ENCODE measurements at places on chromosomes 12 and 14.

DNA sequence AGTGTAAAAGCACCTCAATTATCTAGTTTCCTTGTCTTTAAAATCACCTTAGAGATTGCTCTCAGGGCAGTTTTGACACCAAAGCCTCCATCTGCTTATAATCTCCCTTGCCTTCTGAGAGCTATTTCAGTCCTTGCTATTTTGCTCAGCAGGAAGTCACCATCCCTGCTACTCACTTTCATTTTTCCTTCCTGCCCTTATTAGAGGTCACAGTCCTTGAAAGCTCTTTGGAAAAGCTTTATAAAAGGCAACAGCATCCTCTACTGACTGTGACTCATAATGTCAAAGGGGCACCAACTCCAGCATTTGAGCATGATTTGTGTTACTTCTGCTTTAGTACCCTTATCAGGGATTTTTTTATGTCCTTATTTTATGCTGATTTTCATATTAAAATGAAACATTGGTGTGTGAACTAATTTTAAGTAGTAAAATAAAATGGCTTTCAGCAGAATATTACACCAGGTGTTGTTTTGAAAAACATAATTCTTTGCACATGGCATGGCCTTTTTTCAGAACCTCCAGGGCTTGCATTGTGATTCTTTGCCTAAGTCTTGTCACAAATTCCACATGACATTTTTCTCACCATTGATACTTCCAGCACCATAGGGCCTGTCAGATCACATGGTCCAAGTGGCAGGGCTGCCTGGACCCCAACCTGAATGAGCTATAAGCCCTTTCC is 213.0 kb downstream of the ADAMTS20 start:
- peak; percentile 71 for DNase-seq

DNA sequence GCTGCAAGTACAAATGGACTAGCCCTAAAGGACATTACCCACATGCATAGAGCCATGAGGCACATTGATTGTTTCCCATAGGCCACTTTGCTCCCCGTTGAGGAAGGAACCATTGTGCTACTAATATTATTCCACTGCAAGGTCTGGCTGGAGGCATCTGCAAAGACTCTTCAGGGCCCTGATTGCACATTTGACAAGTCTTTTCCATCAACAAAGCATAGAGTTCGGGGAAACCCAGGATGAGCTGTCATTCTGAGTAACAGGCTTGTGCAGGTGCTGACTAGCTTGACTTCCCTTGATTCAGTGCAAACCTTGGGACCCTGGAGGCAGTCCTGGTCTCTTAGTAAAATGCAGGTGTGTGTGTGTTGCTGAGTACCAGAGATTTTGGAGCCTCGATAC is 73.8 kb downstream of the SUSD6 start:
- DNase-seq, result no peak

- DNase-seq, result no peak
Observed at GRCh38 chr12:123021688-123022604, 41.5 kb downstream of the ARL6IP4 start.

DNA sequence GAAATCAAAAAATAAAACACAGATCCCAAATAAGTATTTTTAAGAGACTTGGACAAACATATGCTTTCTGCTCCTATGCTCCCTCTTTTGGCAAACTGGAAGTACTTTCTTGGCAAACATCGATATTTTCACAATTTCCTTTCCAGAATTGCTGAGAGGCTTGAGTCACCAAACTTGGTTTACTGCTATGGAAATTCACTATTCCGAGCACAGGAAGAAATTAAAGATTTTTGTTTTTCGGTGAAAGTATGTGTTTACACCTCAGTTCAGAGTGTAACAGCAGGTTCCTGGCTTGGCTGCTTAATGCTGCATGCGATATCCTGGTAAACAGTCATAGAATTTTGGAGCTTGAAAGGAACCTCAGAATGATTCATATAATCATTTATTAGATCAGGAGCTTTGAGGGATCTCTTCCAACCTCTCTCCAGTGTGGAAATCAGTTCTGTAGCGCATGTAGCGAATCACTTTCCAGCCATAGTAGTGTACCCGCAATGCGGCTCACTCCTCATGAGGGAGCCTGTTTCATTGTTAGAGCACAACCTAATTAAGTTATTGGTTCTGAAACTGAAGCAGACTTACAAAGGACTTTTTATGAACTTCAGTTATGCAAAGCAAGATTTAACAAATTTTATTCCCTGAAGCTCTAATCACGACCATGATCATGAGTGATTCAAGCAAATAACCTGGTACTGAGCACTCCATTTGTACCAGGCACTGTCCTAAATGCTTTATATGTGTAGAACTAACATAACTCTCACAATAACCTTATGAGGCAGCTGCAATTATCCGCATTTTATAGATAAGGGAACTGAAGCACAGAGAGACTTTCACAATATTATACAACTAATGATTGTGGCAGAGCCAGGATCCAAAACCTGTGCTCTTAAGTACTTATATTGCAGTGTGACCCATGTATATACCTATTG is 56.4 kb upstream of the ATP2A2 start:
- peak; percentile 85 for DNase-seq

GRCh38 chr12:57039016-57039798 is 10.7 kb downstream of the MYO1A start:
- no peak for DNase-seq

DNA sequence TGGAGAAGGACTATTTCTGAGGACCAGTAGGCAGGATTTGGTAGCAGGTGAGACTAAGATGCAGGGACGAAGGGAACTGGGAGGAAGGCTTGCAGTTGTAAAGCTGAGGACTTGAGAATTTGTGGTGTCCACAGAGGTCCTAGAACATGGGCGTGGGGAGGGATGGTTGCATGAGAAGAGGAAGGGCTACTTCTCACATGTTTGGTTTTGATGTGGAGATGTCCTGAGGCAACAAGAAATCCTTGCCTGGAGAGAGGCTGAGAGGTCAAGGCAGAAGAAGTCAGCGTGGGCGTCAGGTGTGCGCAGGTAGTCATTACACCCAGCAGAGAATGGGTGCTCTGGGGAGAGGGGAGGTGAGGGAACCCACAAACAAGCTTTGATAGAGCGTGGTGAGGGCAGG is 5.7 kb upstream of the RABGGTA start:
- no peak for DNase-seq

DNA sequence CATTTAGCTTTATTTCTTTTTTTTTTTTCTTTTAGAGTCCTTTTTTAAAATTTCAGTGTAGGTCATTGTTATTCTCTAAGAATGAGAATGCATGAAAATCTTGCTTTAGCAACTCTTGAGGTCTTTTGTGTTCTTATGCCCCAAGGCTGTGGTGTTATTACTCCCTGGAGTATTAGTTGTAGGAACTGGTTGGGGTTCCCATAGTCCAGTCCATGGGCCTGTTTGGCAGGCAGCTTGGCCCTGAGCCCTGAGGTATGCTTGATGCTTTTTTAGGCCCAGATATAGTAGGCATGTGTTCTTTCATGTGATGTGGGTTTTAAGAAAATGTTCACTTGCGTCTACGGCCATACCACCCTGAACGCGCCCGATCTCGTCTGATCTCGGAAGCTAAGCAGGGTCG is 1.6 kb downstream of the FAM234B start:
- no peak for DNase-seq

DNA sequence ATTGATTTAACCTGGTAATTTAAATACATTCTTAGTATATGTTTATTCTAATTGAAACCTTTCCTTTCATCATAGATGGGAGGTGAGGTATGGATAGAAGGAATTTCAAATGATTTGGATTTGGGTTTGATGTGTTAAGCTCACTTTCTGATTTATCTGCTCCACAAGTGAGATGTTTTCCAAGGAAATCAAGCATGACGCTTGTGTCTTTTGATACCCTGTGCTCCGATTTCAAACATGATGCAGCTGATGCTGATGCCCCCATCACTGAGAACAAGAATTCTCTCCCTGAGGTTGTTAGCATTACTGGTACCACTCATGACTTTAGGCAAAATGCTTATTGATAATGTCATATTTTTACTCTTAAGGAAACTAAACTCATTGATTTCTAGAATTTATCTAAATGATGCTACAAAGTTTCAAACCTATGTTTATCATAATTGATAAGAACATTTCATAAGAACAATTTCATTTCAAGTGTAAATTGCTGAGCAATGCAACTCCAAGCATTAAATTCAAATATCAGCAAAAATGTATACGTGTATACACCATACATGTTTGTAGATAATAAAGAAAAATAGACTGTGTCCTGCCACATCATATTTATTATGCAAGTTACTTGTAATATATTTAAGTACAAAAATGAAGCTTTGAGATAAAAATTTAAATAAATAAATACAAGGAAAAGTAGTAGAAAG is 75.5 kb upstream of the LRIG3 start:
- DNase-seq, result no peak

- no peak for DNase-seq
Observed at GRCh38 chr12:72286526-72286925, 14.4 kb downstream of the TRHDE start.

- peak; percentile 81 for DNase-seq
Observed at GRCh38 chr12:123115409-123116121, 35.3 kb downstream of the PITPNM2 start.

GRCh38 chr12:52676163-52676562 is 4.0 kb downstream of the KRT1 start:
- no peak for DNase-seq

- DNase-seq, result no peak
Observed at GRCh38 chr14:52961060-52961639, 10.3 kb upstream of the FERMT2 start.

- no peak for DNase-seq
Observed at GRCh38 chr12:11805043-11805442, 155.6 kb downstream of the ETV6 start.

DNA sequence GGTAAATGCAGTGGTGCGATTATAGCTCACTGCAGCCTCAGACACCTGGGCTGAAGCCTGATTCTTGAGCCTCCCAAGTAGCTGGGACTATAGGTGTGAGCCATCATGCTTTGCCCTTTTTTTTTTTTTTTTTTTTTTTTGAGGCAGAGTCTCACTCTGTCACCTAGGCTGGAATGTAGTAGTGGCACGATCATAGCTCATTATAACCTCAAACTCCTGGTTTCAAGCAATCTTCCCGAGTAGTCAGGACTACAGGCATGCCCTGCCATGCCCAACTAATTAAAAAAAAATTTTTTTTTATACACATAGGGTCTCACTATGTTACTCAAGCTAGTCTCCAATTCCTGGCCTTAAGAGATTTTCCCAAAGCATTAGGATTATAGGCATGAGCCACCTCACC is 6.9 kb downstream of the ATP2A2 start:
- DNase-seq, result no peak

GRCh38 chr14:21092273-21093011 is 6.0 kb downstream of the ZNF219 start:
- peak; percentile 49 for DNase-seq
